ENCODE measurements at places on chromosomes 7 and 10.
A peak's percentile ranks its signal among the peaks of the same experiment; 100 is the strongest.

- DNase-seq = peak; percentile 70
Measured at GRCh38 chr7:6294839-6295238, 22.4 kb upstream of the CYTH3 start.

- peak; percentile 52 for DNase-seq
Measured at GRCh38 chr10:72334196-72334824, 20.4 kb downstream of the DNAJB12 start.

DNA sequence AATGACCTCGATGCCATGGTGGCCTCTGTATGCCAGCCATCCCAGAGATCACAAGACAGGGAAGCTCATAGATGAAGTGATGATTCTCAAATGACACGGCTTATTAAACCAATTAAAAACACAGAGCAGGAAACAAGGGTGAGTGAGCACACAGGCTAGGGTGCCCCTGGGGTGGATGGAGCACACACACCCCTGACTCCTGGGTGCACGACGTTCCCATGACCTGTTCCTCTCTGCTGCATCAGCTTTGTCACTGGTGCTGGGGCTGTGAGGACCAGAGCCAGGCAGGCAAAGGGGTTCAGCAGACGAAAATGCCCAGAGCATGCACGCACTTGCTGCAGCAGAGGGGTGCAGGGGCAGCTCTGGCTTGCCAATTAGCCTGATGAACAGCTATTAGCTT, 86.5 kb upstream of the LRRC4 start:
- DNase-seq = no peak

- DNase-seq = no peak
Measured at GRCh38 chr7:100488333-100489095, 4.8 kb downstream of the NYAP1 start.

GRCh38 chr10:59757966-59758365, 4.7 kb upstream of the MRLN start:
- peak; percentile 18 for DNase-seq

GRCh38 chr7:38831259-38831996, 77.6 kb downstream of the VPS41 start:
- DNase-seq = peak; percentile 56

DNA sequence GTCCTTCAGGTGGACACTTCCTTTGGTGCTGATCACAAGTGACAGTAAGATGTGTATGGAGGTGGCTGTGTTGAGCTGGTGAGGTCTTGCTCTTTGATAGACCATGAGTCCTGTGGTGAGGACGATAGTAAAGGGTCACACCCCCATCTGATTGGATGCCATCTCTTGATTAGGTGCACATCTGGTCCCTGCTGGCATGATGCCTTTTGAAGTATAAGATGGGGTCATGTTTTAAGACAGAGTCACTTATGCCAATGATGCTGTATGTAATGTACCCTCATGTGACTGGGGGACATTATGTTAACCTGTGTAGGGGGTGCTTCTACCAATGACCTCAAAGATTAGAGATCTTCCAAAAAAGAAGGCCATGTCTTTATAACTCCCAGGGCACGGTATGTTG, 644.6 kb downstream of the ACTR3B start:
- no peak for DNase-seq

DNA sequence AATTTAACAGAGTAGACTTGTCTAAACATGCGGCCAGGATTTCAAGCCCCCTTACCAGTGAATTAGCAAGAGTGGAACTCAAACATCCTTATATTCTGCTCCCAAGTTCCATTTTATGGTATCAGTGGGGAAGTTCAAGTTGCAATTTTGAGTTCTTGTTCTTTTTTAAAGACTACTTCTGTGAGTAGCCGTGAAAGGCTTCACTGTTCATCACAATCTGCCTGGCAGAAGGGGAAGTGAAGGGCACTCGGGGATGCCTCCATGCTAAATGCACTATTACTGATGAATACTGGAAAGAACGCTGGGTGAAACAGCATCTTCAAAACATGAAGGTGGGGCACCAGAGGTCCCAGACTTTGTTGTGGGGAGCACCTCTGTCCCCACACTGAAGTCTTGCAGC, 22.4 kb upstream of the FGL2 start:
- DNase-seq = no peak

GRCh38 chr7:96055717-96056116, 266.2 kb downstream of the SLC25A13 start:
- DNase-seq = no peak

GRCh38 chr7:80135309-80136104, 876 bp downstream of the GNAI1 start:
- peak; percentile 23 for DNase-seq

All from fibroblast of mammary gland (primary cell).